ENCODE measurements at places on chromosomes 11 and 22.

- peak; percentile 43 for DNase-seq
Observed at GRCh38 chr22:24402460-24403192, 24.8 kb upstream of the ADORA2A start.

DNA sequence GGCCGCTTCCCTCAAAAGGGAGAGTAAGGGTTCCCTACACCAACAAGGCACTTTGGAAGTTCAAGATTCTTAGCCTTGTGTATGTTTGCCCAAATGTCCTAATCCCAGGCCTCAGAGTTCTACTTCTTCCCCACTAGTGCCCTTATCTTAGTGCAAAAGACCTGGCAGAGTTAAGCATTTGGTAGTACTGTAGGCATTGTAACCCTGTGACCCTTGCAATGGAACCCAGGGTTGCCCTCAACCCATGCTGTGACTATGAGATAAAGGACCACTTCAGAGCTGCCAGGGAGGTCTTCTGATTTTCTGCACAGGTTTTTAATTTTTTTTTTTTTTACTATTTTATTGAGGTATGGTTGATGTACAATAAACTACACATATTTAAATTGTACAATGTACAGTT lies 65.1 kb downstream of the C11orf65 start:
- DNase-seq = no peak

GRCh38 chr11:90849312-90849711 lies 626.5 kb upstream of the CHORDC1 start:
- no peak for DNase-seq

DNA sequence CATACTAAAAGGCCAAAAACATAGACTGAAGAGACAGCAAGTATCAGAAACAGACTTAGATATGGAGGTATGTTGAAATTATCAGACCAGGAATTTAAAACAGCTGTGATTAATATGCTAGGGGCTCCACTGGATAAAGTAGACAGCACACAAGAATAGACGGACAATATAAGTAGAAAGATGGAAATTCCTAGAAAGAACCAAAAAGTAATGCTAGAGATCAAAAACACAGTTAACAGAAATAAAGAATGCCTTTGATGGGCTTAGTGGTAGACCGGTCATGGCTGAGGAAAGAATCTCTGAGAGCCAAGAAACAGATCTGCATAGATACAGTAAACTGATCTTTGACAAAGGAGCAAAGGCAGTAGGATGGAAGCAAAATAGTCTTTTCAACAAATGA lies 250.2 kb downstream of the SWAP70 start:
- DNase-seq = no peak

DNA sequence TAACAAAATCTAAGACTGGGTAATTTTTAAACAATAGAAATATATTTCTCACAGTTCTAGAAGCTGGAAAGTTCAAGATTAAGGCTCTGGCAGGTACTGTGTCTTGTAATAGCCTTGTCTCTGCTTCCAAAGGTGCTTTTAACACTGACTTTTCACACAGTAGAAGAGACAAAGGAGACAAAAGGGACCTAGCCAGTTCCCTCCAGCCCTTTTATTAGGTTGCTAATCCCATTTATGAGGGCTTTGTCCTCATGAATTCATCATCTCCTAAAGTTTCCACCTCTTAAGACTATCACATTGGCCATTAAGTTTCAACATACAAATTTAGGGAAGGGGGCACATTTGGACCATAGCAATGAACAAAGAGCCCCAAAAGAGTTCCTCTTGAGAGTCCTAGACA lies 40.7 kb downstream of the FAM181B start:
- no peak for DNase-seq

DNA sequence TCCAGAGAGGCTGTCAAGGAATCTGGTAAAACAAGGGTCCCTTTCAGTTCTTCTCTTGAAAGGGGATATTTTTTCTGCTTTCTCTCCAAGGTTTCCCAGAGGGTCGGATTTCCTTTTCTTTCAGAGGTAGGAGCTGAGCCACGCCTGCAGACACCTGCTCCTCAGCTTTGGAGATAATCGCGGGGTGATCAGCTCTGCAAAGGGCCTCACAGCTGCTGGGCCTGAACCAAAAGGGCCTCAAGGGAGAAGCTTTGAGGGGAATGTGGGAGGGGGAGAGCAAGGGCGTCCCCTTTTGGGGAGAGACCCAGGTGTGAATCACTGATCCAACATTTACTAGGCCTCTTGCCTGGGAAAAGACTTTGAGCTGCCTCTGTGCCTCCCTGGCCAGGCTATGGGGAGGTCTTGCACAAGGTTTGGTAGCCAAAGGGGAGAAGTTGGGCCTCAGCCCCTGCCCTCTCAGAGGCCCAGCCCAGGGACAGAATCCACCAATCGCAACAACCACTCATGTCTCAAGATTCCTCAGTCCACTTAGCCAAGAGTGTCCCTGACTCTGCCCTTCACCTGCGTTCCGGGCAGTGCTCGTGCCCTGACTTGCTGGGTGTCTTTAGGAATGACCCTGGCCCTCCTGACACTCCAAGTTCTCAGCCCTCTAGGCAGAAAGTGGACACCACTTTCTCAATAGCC lies 14.0 kb upstream of the TP53I11 start:
- no peak for DNase-seq

- no peak for DNase-seq
Observed at GRCh38 chr11:47940904-47941649, 39.3 kb upstream of the PTPRJ start.

GRCh38 chr11:111209543-111210355 lies 35.8 kb upstream of the POU2AF2 start:
- DNase-seq = no peak

- no peak for DNase-seq
Observed at GRCh38 chr22:41574847-41575381, 14.1 kb downstream of the CSDC2 start.

- no peak for DNase-seq
Observed at GRCh38 chr11:36306888-36307287, 10.8 kb downstream of the PRR5L start.

GRCh38 chr11:47415949-47416472 lies 7.6 kb downstream of the SLC39A13 start:
- no peak for DNase-seq

DNA sequence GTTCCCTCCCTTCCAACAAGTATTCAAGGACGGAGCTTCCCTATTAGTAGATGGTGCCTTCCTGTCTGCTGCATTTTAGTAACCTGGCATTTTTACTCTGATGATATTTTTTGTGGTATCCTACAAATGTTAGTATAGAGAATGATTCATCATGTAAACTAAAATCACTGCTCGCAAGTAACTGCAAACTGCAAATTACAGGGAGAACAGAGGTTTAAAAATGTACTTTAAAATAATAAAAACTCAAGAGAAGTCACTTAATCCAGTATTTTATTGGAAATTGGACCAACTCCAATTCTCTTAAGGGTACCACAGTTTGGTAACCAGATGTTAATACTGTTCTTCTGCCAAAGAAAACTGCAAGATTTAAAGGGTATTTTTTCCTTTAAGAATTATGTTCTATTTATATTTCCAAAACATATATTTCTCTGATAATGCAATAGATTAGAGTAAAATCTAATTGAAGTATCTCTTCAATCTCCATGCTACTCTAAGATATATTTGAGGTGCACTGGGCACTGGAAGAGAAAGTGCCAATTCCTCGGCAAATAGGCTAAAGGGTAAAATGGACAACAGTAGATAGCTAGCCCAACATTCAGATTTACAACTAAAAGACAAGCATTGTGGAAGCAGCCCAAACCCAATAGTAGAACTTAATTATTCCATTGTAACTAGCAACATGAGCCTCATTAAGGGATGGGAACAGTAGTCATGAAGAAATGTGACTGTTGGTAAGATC lies 298.0 kb downstream of the TTC28 start:
- no peak for DNase-seq

- DNase-seq = no peak
Observed at GRCh38 chr11:44766972-44767278, 40.2 kb downstream of the TSPAN18 start.

GRCh38 chr11:35629914-35630313 lies 11.7 kb downstream of the FJX1 start:
- no peak for DNase-seq

GRCh38 chr11:35347921-35348331 lies 71.4 kb downstream of the SLC1A2 start:
- no peak for DNase-seq

DNA sequence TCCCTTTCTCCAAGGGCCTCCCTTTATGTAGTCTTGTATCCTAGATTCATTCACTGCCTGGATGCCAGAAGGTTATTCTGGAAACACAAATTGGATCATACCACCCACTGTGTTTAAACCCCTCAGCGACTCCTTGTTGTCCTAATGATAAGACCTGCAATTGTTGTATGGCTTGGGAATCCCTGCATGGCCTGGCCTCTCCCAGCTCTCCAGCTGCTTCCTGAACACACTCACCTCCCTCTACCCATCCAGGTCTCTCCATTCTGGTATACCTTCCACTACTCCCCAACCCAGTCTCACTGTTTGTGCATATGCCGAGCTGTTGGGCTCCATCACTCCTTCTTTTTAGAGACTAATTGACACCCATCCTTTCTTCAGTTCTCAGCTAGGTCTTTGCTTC lies 124.3 kb upstream of the ALX4 start:
- no peak for DNase-seq

DNA sequence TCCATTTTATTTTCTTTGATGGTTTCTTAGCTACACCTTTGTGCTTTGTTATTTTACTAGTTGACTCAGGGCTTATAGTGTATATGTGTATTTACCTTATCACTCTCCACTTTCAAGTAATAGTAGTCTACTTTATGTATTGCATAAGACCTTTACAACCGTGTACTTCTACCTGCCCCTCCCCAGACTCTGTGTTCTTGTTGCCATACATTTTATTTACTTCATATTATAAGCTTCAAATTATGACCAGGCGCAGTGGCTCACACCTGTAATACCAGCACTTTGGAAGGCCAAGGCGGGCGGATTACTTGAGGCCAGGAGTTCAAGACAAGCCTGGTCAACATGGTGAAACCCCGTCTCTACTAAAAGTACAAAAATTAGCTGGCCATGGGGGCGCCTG lies 28.2 kb upstream of the CTSD start:
- no peak for DNase-seq

DNA sequence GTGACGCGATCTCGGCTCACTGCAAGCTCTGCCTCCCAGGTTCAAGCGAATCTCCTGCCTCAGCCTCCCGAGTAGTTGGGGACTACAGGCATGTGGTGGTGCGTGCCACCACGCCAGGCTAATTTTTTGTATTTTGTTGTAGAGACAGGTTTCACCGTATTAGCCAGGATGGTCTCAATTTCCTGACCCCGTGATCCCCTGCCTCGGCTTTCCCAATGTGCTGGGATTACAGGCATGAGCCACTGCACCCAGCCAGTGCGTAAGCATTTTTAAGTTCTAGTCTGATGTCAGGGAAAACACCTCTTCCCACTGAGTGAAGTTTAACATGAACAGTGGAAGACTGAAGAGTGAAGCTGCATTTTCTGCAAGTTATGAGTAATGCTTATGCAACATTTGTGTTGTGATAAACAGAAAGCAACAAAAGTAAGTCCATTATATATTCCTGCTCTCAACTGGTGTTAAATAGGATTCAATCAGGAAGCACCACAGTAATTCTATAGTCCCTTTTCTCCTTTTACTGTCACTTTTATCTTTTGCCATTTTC lies 1219.8 kb upstream of the RAG2 start:
- no peak for DNase-seq

DNA sequence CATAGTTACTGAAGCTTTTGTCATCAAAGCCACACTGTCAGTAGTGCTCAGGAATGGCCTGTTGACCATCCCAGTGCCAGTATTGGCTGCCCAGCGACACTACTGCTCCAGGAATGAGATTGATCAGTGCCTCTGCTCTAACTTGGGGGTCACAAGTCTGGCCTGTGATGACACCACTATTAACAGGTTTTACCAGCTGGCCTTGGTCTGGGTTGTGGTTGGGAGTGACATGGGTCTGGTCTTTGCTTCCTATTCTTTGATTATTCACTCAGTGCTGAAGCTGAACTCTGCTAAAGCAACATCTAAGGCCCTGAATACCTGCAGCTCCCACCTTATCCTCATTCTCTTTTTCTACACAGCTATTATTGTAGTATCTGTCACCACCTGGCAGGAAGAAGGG lies 21.5 kb downstream of the OR56B4 start:
- no peak for DNase-seq

GRCh38 chr11:66050581-66051231 lies 1.5 kb upstream of the SF3B2 start:
- no peak for DNase-seq

GRCh38 chr11:66068923-66069714 lies 953 bp upstream of the PACS1 start:
- DNase-seq = peak; percentile 74

- peak; percentile 30 for DNase-seq
Observed at GRCh38 chr22:28594797-28595462, 84.7 kb downstream of the TTC28 start.

- DNase-seq = no peak
Observed at GRCh38 chr11:114276077-114276476, 20.1 kb upstream of the NNMT start.

GRCh38 chr22:49290711-49291110 lies 537.0 kb downstream of the BRD1 start:
- DNase-seq = no peak

DNA sequence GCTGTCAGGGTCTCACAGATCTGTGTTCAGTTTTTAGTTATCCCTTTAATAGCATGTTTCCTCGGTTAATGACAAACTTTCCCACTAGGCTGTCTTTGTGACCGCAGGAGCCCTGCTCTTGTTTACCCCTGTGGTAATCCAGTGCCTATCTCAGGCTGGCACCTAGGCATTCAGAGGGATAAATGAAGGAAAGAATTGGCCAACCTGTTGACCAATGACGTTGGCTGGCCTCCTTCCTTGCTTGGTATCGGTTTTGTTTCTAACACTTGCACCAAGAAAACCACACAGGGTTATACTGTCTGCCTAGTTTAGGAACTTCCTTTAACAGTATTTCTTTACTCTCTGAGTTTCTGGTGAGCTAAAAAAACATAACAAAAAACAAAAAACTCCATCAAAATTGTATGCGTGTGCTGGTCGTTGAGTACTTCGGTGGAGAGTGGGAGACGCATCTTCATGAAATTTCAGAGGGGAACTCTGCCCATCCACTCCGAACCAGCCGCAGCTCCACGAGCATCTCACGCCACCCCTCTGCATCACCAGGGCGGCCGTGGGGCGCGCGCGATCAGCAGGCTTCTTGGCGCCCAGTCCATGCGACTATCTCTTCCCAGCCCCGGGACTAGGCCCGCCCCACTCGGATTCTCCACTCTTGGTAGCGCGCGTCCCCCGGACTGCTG lies 563 bp upstream of the ENDOD1 start:
- peak; percentile 56 for DNase-seq

GRCh38 chr22:25759825-25760231 lies 17.8 kb downstream of the MYO18B start:
- no peak for DNase-seq

GRCh38 chr22:39188809-39189208 lies 36.3 kb upstream of the CBX7 start:
- no peak for DNase-seq

DNA sequence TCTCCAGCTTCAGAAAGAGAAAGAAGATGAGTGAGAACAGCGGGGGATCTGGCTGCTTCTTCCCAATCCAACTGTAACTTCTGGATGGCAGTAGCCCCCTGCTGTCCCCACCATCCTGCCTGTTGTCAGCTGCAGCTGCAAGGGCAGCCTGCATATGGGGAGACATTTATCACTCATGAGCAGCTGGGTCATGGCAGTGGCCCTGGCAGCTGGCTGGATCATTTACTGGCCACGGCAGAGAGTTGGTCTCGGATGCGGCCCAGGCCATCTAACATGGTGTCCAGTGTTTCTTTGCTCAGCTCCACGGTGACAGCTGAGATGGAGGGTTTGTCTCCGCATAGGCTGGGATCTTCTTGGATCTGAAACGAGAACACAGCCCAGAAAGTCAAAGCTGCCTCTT lies 14.8 kb downstream of the COMMD9 start:
- no peak for DNase-seq
